ENCODE measurements at places on chromosomes 1 and 21.

GRCh38 chr1:193589597-193590040 is 403.2 kb upstream of the B3GALT2 start:
- peak; percentile 17 for DNase-seq

- DNase-seq: no peak
Observed at GRCh38 chr21:26814386-26814785, 30.8 kb downstream of the ADAMTS1 start.

DNA sequence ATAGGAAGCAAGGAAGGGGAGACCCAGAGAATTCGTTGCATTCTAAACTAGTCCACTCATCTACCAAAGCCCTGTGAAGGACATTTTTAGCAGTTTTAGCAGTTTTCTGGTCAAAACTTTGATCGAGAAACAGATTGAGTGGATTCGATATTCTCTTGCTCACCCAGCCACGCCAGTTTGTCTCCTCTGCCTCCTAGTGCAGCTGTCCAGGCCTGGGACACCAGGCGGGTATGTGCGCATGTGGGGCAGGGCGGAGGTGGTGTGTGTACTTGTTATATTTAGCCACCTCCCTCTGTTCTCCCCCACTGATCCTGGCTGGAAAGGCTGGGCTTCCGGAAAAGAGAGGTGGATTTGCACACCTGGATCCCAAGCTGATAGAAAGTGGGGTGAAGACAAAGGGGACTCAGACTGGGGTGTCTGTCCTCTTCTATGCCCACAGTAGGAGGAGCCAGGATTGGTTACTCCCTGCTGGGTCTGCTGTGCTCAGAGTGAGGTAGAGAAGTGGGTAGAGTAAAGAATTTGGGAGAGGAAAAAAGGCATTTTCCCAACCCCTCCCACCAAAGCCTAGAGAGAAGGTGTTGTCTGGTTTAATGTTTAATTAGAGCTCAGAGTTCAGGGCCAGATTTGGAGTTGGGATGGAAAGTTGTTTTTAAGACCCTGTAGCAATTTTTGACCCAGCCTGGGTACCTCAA is 3.8 kb downstream of the LMNA start:
- no peak for DNase-seq

DNA sequence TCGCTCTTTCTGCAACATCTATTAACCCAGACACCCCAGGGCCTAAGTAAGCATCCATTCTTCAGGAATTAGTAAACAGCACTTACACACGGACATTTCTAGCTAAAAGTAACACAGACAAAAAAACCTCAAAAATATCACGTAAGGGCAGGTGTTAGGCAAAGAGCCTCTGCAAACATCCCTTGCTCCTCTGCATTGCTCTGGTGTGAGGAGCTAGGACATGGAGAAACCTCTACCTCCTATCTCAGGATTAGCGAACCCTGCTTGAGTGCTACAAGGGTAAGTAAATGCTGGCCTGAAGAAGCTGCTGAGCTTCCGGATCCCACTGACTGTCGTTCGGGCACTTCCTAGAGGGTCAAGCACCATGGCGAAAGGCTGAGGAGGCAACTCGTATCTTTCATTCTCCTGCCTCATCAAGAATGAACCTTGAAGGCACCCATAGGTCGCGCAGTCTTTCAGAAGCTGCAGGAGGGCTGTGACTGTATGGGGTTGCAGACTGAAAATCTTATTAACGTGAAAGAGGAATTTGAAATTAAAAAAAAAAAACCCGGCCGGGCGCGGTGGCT is 2.1 kb downstream of the PTGER3 start:
- no peak for DNase-seq
